Left forelimb (tissue), 1 donor: ENCODE measurements at places on chromosomes 7 and 10.

- no peak for DNase-seq
These were observed 205.8 kb downstream of the FRMD4A start for GRCh38 chr10:14124941-14125340.

- no peak for DNase-seq
These were observed 13.0 kb upstream of the SMIM30 start for GRCh38 chr7:113131367-113131766.

GRCh38 chr10:85995791-85996190, 370.8 kb downstream of the GRID1 start:
- no peak for DNase-seq

DNA sequence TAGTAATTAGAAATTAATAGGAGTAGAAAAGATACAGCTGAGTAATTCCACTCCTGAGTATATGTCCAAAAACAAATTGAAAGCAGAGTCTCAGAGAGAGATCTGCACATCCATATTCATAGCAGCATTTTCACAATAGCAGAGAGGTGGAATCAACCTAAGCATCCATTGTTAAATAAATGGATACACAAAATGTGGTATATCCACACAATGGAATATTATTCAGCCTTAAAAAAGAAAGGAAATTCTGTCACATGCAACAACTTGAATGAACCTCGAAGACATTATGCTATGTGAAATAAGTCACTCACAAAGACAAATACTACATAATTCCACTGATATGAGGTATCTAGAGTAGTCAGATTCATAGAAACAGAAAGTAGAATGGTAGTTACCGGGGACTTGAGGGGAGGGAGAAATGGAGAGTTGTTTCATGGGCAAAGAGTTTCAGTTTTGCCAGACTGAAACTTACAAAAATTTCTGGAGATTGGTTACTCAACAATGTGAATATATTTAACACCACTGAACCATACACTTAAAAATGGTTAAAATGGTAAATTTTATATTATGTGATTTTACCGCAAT, 18.4 kb downstream of the VTI1A start:
- DNase-seq = no peak
